ENCODE measurements at places on chromosomes 2 and 18. TPM values are rescaled to one million over a fixed set of nuclear protein-coding genes. Genes with fewer than 3 reads are reported as not detected.

GRCh38 chr18:62324181-62324828 lies 805 bp upstream of the TNFRSF11A start:
- DNase-seq, result no peak

GRCh38 chr2:118473846-118474540 lies 373.5 kb downstream of the EN1 start:
- DNase-seq, result no peak

DNA sequence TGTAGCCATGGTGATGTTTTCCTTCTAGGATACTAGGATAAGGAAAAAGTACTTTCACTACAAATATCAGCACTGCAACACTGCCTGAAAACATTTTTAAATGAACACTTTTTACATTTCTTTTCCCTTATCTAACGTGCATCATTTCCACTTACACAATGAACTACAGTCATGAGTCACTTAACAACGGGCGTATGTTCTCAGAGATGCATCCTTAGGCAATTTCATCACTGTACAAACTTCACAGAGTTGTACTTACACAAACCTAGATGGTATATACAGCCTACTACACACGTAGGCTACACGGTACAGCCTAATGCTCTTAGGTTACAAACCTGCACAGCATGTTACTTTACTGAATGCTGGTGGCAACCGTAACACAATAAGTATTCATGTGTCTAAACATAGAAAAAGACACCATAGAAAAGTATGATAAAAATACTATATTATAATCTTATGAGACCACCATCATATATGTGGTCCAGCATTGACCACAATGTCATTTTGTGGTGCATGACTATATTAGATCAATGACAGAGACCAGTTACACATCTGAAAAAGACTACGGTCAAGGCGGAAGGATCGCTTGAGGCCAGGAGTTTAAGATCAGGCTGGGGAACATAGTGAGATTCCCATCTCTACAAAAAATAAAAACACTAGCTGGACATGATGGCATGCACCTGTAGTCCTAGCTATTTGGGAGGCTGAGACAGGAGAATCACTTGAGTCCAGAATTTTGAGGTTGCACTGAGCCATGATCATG lies 39.8 kb downstream of the WDR33 start:
- no peak for DNase-seq

GRCh38 chr18:3791238-3791637 lies 341.3 kb downstream of the TGIF1 start:
- no peak for DNase-seq

DNA sequence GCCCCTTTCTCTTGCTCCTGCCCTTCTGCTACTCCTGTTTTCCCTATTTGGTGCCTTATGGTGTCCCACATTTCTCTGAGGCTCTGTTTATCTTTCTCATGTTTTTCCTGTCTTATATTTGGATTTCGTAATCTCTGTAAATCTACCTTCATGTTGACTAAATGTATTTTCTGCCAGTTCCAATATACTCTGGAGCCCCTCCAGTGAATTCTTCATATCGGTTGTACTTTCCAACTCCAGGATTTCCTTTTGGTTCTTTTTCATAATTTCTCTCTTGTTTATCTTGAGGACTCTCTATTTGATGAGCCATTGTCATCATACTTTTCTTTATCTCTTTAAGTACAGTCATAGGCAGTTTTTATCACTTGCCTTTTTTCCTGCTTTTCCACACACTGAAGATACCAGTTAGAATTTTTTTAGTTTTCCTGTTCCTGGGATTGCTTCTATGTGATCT lies 19.1 kb downstream of the SCLY start:
- no peak for DNase-seq

DNA sequence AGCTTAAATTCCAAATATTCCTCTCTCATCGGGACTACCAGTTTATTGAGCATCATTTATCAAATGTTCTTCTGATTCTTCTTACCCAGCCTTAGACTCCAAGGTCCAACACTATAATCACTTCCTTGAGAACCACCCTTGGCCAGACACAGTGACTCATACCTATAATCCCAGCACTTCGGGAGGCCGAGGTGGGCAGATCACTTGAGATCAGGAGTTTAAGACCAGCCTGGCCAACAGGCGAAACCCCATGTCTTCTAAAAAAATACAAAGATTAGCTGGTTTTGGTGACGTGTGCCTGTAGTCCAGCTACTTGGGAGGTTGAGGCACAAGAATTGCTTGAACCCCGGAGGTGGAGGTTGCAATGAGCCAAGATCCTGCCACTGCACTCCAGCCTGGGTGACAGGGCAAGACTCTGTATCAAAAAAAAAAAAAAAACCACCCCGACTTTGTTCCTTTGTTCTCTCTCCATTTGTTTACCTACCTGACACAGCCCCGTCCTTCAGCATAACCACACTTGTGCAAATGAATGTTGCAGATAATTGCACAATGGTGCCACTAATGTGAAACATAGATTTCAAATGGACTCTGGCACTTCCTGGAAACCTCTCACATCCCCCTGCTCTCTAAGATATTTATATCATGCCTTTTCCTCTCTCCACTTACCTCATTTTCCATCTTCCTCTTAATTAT lies 38.9 kb upstream of the LPIN2 start:
- no peak for DNase-seq

GRCh38 chr2:120774557-120775160 lies 39.0 kb downstream of the GLI2 start:
- no peak for DNase-seq

- DNase-seq, result no peak
These were observed 130.3 kb upstream of the CXCR4 start for GRCh38 chr2:136248242-136248641.

DNA sequence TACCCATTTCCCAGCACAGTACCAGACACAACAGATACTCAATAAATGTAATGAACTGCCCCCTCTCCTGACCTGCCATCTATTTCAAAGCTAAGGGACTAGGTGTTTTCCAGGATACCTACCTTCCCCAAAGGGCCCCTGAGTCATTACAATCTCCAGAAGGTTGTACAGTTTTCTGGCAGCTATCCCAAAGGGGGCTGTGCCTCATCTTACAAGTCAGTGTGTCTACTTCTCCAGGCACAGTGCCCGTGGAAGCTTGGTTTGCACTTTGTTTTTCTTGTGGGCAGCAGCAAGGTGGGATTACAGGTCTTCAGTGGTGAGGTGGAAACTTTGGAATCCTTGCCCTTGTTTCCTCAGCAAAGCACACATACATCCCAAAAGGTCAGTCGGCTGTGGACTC lies 62.8 kb upstream of the CYP26B1 start:
- DNase-seq, result no peak

DNA sequence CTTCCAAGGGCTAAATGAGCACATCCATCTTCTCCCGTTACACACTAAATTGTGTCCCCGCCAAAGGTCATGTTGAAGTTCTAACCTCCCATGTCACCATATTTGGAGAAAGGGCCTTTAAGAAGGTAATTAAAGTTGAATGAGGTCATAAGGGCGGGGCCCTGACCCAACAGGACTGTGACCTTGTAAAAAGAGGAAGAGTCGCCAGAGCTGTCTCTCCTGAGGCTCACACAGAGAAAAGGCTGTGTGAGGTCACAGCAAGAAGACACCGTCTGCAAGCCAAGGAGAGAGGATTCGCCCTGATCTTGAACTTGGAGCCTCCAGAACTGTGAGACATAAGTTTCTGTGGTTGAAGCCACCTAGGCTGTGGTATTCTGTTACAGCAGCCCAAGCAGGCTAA lies 24.1 kb downstream of the TRABD2A start:
- DNase-seq, result no peak

Gene ADRA2B
- total RNA-seq, result 0.49 TPM

Gene ADD2
- total RNA-seq, result 3.6 TPM

Gene CRYGD
- total RNA-seq, result not detected

Gene LRRTM1
- 0.49 TPM for total RNA-seq

Data from sigmoid colon (tissue), 7 donors.